ENCODE measurements at places on chromosomes 1 and 21. TPM values are rescaled to one million over a fixed set of nuclear protein-coding genes. Genes with fewer than 3 reads are reported as not detected.

DNA sequence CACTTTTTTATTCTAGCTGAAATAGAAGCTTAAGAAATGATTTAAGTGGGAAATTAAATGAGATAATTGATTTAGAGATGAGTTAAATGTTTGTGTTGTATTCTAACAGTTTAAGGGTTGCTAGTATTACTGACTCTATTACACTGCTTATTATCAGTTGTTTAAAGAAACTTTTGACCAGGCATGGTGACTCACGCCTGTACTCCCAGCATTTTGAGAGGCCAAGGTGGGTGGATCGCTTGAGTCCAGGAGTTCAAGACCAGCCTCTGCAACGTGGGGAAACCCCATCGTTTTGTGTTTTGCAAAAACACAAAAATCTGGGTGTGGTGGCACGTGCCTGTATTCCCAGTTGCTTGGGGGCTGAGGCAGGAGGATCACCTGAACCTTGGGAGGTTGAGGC is 14.2 kb downstream of the CLIC4 start:
- peak; percentile 65 for DNase-seq

DNA sequence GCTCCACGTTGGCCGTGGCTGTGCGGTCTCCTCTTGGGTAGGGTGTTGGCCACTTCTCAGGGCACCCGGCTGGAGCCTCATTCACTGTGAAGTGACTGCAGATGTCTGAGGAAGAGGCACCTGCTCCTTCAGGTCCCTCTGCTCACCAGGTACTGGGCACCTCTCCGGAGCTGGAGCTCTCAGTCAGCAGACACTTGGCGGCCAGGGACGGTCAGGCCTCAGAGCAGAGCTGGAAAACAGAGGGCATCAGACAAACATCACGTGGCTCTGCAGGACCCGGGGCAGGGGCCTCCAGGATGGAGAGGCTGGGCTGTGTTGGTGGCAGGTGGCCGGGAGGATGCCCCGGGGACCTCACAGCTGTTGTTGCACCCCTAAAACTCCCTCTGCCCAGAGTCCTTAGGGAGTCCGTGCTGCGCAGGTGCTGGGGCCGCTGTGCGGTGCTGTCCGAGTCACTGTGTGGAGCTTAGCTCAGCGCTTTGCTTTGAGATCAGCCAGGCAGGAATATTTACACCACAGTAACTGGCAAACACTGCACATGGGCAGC is 59.7 kb downstream of the SLX9 start:
- DNase-seq: no peak

GRCh38 chr1:43177691-43178090 is 5.6 kb downstream of the CFAP57 start:
- DNase-seq: no peak

DNA sequence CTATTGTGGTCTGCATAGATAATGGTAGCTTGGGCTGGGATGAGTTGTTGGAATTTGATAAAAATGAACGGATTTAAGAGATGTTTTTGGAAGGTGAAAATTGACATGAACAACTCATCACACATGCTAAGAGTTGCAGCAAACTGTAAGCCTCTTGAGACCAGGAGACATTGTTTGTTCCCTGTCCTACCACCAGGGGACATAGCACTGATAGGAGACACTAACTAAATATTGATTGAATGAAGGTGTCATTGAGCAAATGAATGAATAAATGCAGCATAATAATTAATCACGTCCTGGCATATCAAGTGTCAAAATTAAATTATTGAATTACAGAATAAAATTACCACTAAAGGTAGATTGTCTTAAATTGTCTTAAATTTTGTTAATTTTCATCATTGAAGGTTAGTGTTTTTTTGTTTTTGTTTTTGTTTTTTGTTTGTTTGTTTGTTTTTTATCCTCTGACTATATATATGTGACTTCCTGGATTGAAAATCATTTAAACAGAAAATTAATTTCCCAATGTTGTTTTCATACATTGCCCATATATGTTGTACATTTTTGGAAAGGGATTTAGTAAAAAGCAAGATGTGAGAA is 285.3 kb upstream of the C1orf105 start:
- no peak for DNase-seq

- peak; percentile 21 for DNase-seq
These were observed 151.1 kb downstream of the ZNF281 start for GRCh38 chr1:200258447-200259375.

DNA sequence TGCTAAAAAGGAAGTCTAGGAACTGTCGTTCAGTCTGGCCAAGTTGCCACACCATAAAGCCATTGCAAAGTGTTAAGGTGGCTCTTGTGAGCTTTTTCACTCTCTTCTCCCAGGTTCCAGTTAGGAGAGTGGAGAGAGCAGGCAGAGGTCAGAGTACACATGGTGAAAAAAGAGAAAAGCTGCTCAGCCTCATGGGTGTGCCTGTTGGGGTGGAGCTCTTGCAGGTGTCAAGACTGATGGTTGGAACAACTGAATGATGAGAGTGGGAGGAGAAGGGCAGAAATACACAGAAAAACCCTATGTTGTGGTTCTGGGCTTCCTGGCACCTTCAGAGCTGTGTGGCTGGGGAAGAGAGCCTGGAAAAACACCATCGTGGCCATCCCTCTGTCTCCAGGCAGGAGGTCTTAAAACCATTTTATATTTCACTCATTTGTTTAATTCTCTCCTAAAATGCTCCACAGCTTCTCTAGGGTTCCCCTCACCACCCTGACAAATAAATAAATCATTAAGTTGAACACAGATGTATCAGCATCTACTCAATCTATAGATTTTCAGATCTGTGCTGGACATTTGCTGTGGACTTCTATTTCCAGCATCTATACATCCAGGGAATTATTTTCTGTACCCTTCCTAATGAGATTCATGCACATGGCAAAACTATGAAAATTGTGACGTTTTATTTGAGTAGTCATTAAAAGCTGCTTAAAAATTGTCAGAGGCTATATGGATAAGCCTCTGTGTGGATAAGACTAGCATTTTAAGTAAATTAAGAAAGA is 17.5 kb downstream of the UBASH3A start:
- DNase-seq: no peak

DNA sequence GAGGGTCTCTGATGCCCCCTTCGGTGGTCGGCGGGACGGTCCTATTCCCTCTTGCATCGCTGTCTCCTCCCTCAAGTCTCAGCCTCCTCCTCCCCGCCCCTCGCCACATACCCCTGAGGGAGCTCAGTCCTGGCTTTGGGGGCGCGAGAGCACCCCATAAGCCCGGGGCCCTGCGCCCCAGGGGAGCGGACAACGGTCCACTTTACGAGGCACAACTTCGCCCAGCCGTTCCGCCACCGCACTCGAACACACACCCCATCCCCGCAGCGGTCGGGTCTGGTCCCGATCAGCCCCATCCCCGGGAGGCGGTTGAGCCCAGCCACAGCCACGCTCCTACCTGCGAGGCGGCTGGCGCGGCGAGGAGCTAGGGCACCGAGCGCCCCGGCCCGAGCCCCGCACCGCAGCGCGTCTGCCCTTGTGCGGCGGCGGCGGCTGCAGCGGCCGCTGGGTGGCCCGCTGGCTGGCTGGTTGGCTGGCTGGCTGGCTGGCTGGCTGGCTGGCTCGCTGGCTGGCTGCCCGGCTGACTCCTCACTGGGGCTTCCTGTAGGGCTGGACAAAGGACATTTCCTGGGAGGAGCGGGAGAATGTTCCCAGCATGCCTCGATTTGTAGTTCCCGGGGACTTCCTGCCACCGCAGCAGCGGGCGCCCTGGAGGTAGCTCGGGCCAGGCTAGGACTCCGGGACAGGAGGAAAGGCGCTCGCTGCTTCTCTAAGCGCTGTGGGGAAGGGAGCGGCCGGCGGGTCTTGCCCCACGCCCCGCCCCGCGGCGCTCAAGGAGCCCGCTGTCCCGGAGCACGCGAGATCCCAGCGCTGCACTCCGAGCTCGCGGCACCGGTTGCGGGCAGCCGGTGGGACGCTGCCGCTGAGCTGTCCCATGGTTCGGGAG is at the start of gene ZNF697:
Gene ZNF697 (minus strand): TSS at position 533 of the 886 bp plus-strand sequence. CDS start 22,166 bp downstream, outside the sequence.
- DNase-seq: peak; percentile 98

DNA sequence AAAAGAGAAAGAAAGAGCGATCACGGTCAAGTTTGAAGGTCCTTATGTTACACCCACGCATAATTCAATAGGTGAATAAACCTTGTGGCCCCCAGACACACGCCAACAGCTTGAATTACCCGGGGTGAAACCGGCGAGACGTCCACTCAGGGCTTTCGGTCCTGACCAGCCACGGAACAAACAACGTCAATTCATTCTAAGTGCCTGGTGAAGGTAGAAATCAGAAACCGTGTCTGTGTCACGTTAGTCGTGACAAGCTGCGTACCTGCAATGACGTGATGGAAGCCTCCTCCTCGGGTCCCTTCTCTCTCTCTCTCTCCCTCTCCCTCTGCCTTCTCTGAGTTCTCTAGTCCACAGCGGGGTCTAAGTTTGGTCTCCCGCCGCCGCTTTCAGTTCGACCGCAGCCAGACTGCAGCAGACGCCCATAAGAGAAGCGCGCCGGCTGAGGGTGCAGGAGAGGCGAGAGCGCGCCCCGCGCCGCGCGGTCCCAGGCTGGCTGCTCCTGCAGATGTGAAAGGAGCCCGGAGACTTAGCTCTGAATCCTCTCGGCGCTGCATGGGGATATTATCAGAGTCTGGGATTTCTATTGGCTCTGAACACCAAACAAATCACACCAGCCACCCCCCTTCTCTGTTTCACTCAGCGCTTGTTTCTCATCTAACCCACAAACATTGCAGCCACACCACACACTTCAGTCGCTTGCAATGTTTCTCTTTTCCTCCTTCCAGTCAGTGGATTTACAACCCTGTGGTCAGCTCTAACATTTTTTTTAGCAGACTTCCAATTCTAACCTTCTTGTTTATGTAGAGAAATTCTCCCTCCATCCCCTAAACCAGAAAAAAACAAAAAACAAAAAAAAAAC is at the start of gene GREM2:
Gene GREM2 (minus strand): TSS at position 537 of the 862 bp plus-strand sequence. CDS start 118,680 bp downstream, outside the sequence.
- DNase-seq: peak; percentile 95

DNA sequence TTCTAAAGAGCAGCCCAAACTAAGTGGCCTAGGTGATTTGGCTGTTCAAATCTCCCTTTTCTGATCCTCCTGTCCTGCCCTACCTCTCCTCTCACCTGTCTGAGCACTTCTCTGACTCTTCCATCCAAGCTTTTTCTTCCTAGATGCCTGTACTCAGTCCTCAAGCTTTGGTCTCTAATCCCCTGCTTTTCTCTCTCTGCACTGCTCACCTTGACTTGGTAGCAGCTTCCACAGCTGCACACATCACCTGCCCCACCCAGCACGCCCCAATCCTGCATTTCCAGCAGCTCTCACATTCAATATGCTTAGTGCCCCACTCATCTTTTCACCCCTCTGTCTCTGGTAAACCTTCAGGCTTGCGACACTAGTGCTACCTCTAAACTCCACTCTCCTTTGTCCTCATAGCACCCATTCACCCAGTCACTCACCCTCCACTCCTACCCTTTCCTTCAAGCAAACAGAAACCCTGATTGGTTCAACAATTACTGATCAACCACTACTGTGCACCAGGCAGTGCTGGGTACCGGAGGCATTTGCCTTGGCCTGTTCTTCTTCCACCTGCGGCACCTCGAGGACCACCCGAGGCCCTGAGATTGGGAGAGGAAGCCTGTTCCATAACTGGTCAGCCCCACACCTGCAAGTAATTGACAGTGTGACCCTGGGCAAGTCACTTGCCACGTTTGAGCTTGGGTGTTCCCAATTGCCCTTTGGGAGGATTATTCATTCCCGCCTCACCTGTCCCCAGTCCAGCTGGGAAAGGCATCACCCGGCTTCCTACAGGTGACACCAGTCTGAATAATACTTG is 136.1 kb upstream of the EDN2 start:
- DNase-seq: no peak

DNA sequence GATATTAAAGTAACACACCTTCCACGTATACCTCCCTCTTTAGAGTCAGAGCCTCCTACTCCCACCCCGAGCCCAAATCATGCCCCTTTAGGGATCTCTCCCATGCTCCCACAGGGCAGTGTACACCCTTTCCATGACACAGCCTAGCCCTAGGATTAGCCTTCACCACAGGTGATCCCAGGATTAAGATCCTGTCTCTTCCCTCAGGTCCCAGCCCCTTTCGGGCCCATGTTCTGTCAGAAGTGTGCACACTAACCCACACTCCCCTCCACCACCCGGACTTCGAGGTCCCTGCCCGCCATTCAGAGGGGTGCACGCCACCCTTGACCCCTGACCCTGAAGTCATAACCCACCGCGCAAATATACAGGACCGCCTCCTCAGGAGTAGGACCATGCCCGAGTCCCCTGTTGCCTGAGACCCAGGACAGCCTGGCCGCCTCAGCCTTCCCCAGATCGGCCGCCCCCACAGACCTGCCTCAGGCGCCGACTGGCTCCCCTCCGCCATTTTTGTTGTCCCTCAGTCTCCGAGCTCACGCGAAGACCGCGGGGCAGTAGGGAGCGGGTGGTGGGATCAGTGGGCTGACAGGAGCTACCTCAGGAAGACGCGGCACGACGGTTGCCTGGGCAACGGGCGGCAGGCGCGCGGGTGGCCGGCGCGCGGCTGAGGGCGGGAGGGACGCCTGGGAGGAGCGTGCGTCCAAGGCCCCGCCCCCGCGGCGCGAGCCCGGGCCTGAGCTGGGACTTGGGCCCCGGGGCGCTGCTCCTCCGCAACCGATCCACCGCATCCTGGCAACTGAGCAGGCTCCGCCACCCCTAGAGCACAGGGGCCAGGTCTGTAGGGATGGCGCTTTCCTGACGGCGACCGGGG is at the start of gene AGBL4:
Gene AGBL4 (minus strand): TSS at position 663 of the 868 bp plus-strand sequence.
- DNase-seq: no peak

DNA sequence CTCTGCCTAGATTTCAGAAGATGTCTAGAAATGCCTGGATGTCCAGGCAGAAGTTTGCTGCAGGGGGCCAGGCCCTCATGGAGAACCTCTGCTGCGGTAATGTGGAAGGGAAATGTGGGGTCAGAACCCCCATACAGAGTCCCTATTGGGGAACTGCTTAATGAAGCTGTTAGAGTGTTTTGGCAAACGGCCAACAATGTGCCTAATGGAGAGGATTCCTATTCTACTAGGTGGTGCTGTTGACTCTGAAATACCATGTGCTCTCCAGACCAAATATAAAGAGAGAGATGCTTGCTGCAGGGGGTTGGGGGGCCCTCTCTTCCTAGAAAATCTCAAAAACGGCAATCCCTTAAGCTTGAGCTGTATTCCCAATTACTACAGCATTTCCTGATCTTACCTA is 57.1 kb upstream of the DR1 start:
- DNase-seq: no peak

- DNase-seq: no peak
These were observed 534 bp downstream of the KCNH1 start for GRCh38 chr1:211133393-211133835.

Gene KRTAP21-2
- total RNA-seq: not detected

Gene ABCG1
- 0.36 TPM for total RNA-seq

Gene NDC1
- total RNA-seq: 33.9 TPM

Gene GUCA2B
- not detected for total RNA-seq

Gene SPRR3
- not detected for total RNA-seq

Gene AMY1C
- total RNA-seq: not detected

Gene ZNF644
- total RNA-seq: 45.3 TPM

Gene OPRD1
- total RNA-seq: under 0.01 TPM

Gene FMOD
- 0.18 TPM for total RNA-seq

All from IMR-90 (cell line).